ENCODE measurements at places on chromosomes 7 and 10.

- no peak for DNase-seq
Measured at GRCh38 chr7:23955600-23956149, 245.7 kb downstream of the STK31 start.

GRCh38 chr10:133125901-133126300 is 34.1 kb upstream of the KNDC1 start:
- no peak for DNase-seq

- no peak for DNase-seq
Measured at GRCh38 chr10:124481717-124482116, 20.1 kb downstream of the LHPP start.

DNA sequence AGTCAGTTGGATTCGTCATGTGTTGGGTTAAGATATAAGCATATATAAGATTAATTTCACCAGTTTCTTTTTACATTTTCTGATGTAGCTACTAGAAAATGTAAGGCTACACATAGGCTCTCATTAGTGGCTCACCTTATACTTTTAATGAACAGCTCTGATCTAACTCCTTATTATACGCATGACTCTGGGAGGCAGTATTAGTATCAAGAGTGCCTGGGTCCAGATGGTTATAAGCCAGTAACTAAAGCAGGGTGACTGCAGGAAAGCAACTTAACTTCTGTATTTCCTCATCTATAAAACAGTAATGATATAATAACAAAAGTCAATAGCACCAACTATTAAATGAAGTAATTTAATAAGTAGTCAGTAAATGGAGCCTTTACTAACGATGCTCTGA is 1.4 kb upstream of the ELMO1 start:
- no peak for DNase-seq

DNA sequence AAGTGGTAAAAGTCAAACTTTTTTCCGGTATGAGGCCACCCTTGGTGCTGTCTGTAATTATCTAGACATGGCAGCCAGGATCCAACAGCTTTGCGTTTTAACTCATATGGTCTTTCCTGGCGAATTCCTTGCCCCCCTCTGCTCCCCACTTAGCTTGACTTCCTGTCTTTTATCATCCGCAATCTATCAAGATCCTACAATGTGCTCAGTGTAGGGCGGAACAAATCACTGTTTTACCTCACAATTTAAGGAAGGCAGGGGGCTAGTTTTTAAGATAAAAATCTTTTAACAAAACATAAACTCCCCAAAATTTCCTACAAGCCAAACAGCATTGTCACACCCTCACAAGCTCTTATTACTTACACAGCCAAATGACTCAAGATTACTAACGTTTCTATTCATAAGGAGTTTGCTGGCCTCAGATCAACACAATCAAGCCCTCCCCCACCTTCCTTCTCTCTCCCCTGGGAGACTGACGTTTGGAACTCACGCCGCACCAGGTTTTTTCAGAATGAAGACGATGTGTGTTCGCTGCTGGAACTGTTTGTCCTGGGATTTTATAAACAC is 1.3 kb upstream of the CDK14 start:
- DNase-seq, result peak; percentile 86

All from NB4 (cell line).